ENCODE measurements at places on chromosomes 7 and 10.

GRCh38 chr7:155198901-155199845 is 98.5 kb upstream of the INSIG1 start:
- DNase-seq = no peak

- DNase-seq = no peak
These were observed 907 bp upstream of the IFRD1 start for GRCh38 chr7:112449353-112449752.

DNA sequence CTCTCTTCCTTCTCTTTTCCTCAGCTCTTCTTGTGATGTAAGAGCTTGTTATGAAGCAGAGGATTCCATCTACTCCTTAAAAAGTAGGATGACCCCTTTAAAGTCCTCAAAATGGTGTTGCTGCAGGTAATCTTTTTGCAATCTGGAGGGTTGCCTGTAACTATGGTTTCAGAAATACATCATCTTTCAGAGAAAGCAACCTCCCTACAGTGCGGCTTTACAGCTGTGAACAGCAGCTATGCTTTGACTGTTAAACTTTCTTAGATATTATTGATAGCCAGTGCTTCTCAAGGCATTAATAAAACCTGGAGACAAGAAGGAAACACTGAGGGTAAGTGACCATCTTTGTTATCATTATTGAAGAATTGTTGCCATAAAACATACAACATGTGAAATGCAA is 86.6 kb upstream of the MDFIC start:
- no peak for DNase-seq

DNA sequence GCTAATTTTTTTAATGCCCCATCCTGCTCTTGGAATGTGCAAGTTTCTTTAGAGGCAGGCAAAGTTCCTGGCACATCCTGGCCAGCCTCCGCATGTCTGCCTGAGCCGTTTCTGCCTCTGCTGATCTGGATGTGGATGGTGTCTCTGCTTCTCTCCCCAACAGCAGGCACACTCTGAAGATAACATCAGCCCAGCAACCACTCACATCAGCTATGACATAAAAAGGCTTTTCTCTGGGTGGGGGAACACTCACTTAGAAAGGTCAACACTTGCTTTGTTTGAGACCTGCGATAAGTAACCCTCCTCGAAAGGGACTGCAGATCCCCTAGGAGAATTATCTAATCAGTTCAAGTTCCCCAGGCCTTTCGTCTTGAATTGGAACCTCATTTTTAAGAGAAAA is 142.9 kb downstream of the FGFR2 start:
- no peak for DNase-seq

DNA sequence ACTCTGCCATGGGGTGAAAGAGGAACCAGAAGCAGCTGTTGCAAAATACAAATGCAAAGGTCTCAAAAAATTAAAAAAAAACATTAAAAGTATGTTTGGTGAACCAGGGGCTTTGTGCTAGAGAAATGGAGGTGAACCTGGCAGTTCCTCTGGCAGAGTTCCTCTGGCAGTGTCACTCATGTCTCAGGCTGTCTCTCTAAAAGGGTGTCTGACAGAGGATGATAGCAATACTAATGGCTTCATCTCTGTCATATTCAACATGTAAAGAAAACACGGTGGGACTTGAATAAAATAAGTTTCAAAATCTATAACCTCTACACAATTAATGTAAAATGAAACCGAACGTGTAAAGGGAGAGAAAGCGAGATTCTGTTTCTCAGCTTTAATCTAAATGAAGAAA is 375.7 kb upstream of the VWC2 start:
- DNase-seq = no peak

GRCh38 chr10:77927402-77928246 is 1.1 kb upstream of the DLG5 start:
- no peak for DNase-seq

DNA sequence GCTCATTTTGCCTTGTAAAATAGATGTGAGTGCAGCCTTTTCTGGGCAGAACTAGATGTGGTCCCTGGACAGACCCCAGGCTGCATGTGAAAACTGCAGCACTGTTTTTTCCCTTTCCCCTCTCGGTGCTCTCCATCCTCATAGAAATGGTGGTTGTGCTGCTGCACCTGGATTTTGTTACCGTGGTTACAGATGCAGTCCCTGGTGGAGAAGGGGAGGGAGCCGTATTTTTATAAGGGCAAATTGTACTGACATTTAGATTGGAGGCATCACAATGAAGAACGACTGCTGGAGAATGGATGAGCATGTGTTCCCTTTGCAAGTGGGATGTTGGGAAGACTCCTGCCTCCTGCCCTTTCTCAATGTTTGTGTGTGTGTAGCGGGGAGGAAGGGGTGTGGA is 469.9 kb downstream of the CCSER2 start:
- no peak for DNase-seq

DNA sequence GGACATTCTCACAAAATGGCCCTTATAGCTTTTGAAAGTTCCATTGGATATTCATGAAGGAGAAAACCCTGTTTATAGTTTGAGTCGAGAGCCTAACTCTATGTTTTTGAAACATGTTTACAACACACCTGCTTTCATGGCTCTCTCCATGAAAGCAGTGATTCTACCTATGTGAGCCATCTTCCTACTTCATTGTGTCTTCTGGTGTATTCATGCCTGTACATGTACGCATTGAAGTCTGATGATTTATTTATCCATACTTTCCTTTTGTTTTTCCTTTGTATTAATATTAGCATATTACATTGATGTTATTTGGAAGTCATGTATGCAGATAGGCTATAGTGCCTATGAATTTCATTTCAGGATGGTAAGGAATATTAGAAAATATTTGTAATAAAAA is 58.0 kb downstream of the LAMB4 start:
- DNase-seq = no peak

- peak; percentile 43 for DNase-seq
These were observed 3.6 kb downstream of the NXPH1 start for GRCh38 chr7:8436965-8437364.

DNA sequence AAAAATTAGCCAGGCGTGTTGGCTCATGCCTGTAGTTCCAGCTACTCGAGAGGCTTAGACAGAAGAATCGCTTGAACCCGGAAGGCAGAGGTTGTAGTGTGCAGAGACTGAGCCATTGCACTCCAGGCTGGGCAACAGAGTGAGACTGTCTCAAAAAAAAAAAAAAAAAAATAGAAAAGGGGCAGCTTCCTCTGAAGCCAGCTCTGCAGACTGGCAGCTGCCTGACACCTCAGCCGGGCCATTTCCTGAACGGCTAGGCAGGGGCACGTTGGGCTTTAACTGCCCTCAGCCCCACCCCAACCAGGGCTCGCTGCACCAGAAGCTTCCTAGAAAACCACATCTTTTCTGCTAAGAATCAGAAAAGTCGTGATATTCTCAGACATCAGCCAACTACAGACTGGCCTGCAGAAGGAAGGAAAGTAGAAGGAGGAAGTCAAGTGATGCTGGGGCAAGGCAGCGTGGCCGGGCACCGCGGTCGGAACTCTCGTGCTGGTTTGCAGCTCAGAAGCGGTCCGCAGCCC is 38.0 kb downstream of the PRKAG2 start:
- peak; percentile 59 for DNase-seq

DNA sequence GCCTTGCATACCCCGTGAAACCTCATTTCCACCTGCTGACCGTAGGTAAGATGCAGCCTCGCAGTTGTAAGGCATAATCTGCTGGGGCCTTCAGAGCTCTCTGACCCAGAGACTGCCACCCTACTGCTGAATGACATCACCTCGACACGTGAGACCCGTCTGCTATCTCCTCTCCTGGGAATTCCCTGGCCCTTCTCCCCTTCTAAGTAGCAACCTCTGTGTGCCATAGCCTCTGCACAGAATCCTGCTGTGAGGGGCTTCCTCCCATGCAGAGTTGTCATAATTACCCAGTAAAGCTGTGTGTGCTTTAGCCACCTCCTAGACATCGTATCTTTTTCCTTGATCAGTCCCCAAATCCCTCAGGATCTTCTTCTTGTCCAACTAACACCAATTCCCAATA is 106.7 kb downstream of the CACNB2 start:
- DNase-seq = no peak

DNA sequence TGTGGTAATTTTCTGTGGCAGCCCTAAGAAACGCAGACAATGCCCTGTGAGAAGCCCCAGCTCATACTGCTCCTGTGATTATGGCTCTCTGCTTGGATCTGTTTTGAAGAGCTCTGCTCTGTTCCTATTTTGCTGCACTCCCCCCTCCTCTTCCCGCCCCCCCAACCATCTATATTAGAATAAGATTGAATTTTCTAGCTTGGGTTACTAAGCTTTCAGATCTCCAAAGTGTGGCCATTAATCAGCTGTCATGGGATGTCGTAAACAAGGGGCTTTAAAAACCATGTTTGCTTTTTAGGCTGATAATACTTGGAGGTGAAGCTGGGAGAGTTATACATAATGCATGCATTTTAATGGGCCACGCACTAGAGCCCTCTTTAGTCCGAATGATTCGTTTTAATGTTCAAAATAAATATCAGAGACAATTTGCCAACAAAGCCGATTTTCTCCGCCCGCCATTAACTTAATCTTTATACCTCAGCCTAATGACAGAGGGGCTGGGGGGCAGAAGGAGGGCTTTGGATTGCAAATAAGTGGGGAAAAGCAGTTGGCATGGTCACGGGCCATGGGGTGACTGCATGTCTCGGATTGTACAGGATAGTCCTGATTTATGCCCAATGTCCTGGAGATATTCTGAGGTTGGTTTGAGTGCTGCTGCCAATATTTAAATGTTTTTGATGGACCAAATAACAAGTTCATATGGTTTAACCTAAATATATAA is 165.5 kb downstream of the RPS24 start:
- no peak for DNase-seq

DNA sequence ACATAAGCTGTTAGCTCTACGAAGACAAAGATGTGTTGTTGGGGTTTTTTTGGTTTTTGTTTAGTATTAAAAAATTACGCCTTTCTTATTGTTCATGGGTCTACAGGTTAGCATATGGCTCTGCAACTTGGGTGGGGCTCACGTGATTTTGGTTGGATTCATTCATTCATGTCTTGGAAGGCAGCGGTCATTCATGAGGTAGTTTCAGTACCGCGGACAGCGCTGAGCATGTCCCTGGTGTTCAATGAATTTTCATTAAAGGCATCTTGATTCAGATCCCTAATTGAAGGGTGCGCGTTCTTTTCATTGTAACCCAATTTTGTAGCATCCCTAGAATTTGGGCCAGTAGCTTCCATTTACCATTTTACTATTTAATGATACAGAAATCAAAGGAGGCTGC is 42.9 kb upstream of the TCERG1L start:
- no peak for DNase-seq

DNA sequence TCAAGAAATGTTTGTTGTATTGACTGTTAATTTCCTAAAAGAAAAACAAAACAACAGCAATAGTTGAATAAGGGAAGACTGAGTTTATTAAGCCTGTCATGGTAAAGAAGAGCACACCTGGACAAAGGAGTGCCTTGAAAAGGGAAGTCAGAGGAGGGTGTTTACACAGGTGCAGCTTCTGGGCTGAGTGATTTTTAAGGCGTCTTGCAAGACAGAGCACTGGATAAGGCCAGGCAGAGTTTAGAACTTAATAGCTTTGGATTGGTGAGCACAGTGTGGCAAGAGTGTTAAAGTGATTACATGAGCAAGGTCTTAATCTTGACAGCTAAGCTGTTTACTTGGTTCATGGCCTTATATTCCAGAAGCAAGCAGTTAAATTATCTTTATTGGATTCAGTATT is 423.2 kb downstream of the CNTNAP2 start:
- no peak for DNase-seq

DNA sequence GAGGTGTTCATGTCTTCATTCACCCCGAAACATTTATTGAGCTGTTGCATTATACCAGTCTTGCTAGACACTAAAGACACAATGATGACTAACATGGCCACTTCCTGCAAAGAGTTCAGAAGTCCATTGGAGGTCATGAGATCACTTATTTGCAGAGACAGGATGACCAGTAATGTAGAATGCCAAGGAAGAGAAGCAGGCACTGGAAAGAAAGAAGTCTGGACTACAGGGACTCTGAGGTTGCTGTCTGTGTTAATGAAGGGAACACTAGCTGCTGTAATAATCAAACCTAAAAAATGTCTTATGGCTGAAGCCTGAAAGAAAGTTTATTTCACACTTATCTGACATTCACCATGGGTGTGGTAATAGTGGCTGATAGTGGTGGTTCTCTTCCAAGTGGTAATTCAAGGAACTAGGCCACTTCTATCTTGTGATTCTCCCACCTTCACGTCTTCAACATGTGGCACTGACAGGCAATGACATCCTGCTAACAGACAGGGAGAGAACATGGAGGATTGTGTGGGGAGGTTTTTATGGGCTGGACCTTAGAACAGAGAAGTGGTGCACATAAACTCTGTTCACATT is 89.2 kb upstream of the MKLN1 start:
- no peak for DNase-seq

DNA sequence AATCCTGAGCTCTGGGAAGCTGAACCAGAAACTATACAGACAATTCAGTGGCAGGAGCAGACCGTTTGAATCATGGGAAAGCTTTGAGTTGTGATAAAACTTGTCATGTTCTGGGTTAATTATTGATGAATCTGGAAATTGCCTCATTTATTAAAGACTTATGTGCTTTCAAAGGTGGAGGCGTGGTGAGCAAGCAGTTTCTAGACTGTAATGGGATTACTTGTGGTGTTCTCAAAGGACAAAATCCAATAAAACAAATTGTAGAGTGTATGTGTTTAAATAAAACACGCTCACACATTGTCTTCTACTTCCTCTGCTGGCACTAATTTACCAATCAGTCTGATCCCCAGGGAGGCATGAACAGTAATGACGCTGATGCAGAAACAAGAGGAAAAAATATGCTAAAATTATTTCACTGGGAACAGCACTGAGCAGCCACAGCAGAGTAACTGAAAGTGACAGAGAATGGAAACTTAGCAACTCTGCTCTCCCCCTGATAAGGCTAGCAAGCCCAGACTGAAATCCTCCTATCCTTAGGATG is 25.1 kb downstream of the PARD3 start:
- DNase-seq = no peak

DNA sequence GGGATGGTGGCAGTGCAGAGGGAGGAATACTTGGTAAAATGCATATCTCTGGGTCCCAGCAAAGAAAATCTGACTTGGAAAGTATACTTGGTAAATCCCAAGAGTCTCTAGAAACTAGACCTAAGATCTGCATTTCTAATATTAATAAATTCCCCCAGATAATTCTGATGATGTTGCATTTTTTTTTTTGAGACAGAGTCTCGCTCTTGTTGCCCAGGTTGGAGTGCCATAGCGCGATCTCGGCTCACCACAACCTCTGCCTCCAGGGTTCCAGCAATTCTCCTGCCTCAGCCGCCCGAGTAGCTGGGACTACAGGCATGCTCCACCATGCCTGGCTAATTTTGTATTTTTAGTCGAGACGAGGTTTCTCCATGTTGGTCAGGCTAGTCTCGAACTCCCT is 97.9 kb upstream of the ANK3 start:
- no peak for DNase-seq

DNA sequence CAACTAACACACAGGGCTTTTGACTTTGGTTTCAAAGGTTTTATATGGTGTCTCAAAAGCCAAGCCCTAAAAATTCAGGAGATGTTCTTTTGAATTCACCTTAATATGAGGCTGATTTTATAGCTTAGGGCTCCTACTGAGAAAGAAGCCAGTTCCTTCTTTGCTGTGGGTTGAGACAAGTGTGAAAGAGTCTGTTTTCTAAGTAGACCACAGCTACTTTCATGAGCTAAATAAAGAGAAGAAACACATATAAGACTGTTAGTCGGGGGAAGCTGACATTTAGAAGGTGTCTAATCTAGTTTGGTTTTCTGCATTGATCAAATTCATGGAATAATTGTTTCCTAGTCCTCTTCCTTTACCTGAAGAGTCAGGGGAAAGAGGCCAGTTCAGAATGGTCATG is 332.1 kb upstream of the CELF2 start:
- no peak for DNase-seq
